ENCODE measurements at places on chromosomes 1 and 21.

GRCh38 chr1:96364576-96364975 lies 357.0 kb upstream of the PTBP2 start:
- no peak for DNase-seq

DNA sequence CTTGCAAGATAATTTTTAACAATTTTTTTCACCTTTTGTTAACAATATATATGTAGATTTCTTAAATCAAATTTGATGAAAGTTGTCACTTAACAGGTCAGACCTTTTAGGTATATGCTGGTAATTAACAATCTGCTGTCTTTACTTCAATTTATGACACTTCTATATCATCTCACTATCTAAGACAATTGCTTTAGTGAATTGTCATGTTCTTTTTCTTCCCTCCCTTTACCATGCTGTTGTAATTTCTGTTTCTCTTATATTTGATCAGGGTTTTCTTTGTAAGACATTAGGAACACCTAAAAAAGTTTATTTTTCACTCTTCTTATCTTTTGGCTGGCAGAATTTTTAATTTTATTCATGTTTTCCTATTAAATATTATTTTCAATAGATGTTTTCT lies 2.0 kb downstream of the IFI16 start:
- no peak for DNase-seq

DNA sequence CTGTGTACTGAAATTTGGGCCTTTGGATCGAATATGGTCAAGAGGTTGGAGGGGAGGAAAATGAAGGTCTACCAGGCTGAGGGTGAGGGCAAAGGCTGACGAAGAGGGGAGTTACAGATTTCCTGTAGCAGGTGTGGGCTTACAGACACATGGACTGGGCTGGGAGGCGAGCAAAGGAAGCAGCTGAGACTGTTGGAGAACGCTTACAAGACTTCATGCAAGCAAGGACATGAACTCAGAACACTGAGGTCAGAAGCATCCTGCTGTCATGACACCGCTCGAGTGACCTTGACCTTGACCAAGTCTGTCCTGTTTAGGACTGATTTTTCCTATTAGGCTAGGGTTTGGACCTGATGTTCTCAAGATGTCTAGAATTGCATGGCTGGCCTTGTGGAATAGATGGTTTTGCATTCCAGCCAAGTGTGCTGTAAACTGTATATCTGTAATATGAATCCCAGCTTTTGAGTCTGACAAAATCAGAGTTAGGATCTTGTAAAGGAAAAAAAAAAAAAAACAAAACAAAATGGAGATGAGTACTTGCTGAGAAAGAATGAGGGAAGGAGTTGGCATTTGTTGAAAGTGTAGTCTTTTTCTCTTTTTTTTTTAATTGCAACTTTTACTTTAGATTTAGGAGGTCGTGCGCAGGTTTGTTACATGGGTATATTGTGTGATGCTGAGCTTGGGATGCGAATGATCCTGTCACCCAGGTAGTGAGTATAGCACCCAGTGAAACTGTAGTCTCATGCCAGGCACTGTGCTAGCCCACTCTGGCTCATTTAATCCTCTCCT lies 5.8 kb downstream of the ELF3 start:
- DNase-seq, result no peak

DNA sequence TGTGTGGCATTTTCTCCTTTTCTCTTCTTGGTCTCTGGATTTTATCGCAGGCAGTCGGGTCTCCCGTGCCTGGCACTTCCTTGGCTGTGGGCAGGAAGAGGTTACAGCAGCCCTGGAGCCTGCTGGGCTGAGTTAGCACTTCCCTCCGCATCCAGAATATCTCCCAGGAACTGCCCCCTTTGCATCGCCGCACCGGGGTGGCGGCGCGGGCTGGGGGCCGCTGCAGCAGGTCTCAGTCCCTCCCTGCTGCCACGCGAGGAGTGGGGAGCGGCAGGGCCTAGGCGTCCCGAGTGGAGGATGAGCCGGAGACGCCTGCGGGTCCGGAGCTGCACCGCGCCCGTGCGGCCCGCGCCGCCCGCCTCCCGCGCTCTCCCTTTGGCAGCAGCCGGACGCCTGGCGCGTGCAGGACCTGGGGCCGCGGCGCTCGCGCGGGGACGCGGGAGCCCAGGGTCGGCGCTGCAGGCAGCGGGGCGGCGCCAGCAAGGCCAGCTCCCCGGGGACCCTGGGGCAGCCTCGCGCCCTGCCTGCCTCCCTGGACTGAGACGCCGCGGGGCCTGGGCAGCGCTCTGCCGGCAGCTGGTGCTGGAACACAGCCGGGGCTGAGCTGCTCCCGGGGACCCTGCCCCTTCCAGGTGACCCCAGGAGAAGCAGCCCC lies 192.8 kb downstream of the PRDM2 start:
- no peak for DNase-seq

DNA sequence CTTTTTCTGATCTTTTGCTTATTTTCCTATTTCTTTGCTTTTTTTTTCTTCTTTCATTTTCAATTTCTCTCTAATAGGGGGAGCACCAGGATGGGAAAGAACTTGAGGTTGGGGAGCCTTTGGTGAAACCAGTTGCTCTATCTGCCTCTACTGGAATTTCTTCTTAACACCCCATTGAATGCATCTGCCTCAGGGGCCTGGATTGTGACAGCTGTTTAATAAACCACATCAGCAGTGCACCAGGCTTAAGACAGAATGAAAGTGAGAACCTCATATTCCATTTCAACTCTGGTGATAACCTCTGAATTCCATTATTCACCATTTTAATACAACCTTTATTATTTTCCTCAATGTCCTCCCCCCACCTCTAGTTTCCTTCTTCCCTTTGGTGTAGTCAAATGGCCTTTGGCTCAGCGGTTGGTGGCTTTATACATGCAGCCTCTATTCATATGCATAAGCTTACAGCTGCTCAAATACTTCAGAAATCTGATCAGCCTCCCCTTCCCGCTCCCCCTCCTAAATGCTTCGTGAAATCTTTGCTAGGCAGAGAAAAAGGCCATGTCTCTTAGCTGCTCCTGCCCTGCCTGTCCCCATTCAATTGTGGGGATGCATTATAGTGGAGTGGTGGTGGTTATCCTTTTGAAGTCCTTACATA lies 537.3 kb upstream of the PLXNA2 start:
- no peak for DNase-seq

- no peak for DNase-seq
Observed at GRCh38 chr1:161196521-161197451, 2.1 kb downstream of the ADAMTS4 start.

- no peak for DNase-seq
Observed at GRCh38 chr1:41695118-41695745, 210.7 kb upstream of the EDN2 start.

- no peak for DNase-seq
Observed at GRCh38 chr1:227917081-227917950, 30.4 kb downstream of the WNT9A start.

GRCh38 chr1:3639397-3639911 lies 10.4 kb downstream of the WRAP73 start:
- no peak for DNase-seq

GRCh38 chr1:44281962-44282703 lies 68.9 kb downstream of the DMAP1 start:
- no peak for DNase-seq

DNA sequence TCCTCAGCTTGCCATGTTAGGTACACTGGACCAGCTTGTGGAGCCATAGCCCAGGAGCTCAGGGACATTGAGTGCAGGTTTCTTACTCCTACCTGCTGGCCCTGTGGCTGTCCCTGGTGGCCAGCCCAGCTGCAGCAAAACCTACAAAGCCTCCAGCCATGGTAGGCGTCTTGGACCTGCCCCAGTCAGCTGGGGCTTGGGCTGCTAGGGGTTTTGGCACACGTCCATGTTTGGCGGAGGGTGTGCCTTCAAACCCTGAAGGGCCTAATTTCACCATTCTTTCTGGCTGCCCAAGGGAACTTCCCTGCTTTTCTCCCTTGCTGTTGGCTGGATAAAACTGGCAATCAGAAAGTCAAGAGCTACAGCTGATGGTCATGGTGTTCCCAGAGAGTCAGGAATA lies 25.4 kb downstream of the HMGCS2 start:
- no peak for DNase-seq

GRCh38 chr1:44227211-44227610 lies 13.9 kb downstream of the DMAP1 start:
- DNase-seq, result no peak

GRCh38 chr1:107726860-107727259 lies 238.1 kb downstream of the VAV3 start:
- DNase-seq, result no peak

DNA sequence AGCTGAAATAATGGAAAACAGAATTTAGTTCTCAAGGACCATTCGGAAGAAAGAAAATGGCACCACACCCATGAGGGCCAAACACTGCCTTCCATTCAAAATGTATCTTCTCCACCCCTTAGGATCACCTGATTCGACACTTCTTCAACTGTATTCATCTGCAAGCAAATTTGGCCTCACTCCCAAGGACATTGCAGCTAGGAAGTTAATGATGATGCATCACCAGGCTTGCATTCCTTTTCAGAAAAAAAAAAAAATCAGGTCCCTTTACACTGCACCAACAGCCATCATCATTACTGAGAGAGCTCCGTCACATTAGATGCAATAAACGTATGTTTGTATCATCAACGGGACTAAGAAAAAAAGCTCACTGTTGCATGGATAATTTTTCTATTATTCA lies 368.3 kb downstream of the PCP4 start:
- DNase-seq, result no peak

- no peak for DNase-seq
Observed at GRCh38 chr21:43692949-43693348, 26.0 kb upstream of the PDXK start.

GRCh38 chr1:3093898-3094626 lies 25.1 kb downstream of the PRDM16 start:
- no peak for DNase-seq

DNA sequence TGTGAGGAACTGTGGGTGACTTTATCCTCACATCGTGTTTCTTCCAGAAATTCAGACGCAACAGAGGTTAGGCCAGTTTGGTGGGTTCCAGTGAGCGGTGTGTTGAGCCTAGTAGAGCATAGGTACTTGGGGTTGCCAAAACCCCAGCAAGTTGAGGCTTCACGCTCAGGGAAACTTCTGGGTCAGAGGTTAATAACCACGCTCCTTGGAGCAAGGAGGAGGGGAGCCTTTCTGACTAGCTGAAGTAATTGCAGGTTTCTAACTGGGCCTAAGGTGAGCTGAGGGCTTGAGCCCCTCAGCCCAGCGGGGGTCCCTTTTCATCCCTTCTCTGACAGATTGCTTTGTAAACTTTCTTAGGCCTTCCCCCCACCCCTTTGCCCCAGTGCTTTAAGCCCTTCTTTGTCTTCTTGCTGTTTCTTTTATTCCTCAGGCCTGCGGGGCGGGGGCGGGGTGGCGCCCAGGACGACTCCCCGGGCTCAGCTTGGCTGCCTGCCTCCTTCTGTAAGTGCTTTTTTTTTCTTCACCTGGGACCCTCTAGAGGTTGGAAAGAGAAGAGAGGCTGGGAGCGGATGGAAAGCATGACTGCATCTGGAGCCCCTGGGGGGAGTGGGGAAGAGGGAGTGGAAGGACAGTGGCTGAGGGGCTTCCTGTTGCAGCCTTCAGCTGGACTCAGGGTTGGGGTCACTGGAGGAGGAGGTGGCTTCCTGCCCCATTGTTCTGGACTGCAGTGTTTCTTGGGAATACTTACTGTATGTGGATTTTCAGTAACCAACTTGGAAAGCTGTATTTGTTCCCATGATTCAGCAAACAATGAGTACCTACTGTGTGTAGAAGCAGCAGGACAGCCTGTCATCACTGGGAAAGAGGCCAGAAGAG lies 1.3 kb upstream of the ZNF436 start:
- DNase-seq, result peak; percentile 56

DNA sequence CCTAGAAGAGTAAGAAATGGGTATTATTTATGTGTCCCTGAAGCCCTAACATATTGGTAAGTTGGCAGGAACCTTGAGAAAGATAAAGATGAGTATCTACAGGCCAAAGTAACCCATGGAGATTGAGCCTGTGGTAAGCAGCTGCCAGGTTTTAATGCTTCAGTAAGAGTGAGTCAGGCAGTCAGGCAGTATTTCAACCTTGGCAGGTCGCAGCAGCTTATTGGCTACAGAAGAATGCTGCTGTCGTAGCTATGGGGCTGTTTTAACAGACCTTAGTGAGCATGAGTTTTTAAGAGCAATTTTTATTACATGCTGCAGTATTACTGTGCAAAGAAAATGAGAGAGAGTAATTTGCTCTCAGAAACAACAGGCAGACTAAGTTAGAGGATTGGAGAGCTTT lies 10.3 kb upstream of the SLC30A10 start:
- no peak for DNase-seq

- peak; percentile 73 for DNase-seq
Observed at GRCh38 chr1:43073490-43074230, 98.4 kb downstream of the EBNA1BP2 start.

DNA sequence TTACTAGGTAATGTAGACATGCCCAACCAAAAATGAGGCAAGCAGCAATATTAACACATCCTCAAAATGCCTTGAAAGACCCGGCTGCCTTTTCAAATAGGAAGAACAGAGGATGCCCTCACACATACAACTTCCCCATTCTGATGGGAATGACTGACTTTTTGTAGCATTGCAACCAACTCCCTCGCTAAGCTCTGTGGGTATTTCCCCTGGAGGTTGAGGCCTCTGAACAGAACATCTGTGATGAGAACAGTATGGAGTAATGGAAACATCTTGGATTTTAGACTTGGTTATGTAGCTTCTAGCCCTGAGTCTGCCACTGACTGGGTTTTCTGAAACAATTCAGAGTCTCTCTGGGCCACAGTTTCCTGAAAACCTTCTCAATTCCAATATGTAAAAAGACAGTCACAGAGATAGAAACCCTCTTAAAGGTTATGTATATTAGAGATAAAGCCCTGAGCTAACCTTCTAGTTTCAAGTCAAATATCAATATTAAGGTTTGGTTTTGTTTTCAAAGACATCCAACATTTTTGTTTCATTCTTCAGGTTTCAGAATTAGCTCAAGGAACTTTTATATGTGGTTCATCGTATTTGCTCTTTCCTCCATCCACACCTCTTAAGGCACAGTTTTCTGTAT lies 311.5 kb downstream of the SETD4 start:
- no peak for DNase-seq

DNA sequence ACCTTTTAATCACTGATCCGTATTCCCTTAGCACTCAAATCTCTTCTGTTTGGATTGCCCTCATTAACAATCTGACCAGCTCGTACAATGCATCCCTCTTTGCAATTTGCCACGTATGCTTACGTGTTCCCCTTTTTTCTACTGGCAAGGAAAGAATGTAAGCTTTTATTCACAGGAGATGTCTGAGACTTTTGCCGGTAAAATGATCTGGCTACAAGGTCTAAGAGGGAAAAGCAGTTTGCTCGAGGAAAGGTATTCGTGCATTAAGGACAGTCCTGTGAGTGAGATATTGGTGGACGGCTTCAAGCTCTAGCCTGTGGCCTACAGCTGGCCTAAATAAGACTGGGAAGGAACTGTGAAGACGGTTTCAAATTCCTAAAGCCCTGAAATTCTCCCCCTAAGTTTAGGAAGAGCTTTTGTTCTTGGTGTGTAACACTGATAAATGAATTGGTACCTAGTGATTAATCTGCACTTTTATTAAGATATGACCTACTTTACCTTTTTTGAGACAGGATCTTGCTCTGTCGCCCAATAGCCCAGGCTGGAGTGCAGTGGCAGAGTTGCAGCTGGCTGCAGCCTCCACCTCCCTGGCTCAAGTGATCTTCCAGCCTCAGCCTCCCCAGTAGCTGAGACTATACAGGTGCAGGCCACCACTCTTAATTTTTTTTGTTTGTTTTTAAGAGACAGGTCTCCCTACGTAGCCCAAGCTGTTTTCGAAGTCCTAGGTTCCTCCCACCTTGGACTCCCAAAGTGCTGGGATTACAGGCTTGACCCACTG lies 895 bp upstream of the UBR4 start:
- DNase-seq, result no peak

GRCh38 chr1:230867101-230867902 lies 1.0 kb downstream of the C1orf198 start:
- peak; percentile 27 for DNase-seq

- no peak for DNase-seq
Observed at GRCh38 chr1:244271691-244272308, 179.9 kb downstream of the ADSS2 start.

GRCh38 chr1:115224636-115225035 lies 113.4 kb downstream of the NGF start:
- no peak for DNase-seq
